Calu3 (cell line): ENCODE measurements at places on chromosomes 4 and X. TPM values are rescaled to one million over a fixed set of nuclear protein-coding genes. Genes with fewer than 3 reads are reported as not detected.

- H3K27me3 ChIP-seq = peaks cover 90% of the 10 kb centered on the region
- no peaks in the 10 kb centered on the region for H3K36me3 ChIP-seq
- H3K4me1 ChIP-seq = no peaks in the 10 kb centered on the region
- no peak for DNase-seq
Observed at GRCh38 chr4:7198440-7199128, 6.2 kb downstream of the SORCS2 start.

DNA sequence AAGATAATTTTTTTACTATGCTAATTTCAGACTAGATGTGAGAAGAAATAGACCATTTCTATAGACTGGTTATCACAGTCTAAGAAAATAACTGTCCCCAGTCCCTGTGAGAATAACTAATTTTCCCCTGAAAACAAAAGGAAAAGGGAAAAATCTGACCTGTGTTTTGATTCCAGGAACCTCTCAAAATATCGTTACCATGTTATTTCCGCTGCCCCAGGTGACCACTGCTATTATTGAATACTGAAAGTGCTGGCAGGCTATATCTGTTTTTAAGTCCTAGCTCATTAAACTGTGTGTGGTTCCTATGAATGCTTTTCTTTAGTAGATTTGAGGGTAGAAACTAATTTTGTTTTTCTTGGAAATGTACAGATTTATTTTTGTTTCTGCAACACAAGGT, 83.6 kb downstream of the GAB1 start:
- H3K4me3 ChIP-seq = no peak overlapping the region
- H3K4me1 ChIP-seq = no peaks in the 10 kb centered on the region
- H3K36me3 ChIP-seq = no peaks in the 10 kb centered on the region
- H3K27me3 ChIP-seq = no peaks in the 10 kb centered on the region
- no peak overlapping the region for H3K27ac ChIP-seq
- no peak for DNase-seq

DNA sequence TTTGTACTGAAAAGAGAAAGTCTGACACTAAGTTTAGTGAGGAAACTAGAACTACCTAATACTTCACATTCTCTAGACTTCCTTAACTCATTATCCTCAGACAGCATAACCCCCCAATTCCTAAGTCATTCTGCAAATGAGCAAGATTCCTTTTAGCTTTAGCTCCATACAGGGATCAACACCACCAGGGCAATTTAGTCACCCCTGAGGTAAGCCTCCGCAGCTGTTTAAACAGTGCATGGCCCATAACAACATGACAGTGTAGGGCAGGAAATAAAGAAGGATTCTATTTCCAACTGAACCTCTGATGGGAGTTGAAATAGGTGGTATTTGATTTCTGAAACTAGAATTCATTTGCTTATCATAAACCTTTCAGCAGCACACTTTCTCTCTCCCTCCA, 112.8 kb upstream of the DKK2 start:
- no peak for DNase-seq
- no peaks in the 10 kb centered on the region for H3K4me1 ChIP-seq
- H3K36me3 ChIP-seq = no peaks in the 10 kb centered on the region
- H3K4me3 ChIP-seq = no peak overlapping the region
- H3K27me3 ChIP-seq = no peaks in the 10 kb centered on the region
- H3K27ac ChIP-seq = no peak overlapping the region

- H3K36me3 ChIP-seq = no peaks in the 10 kb centered on the region
- no peak overlapping the region for H3K27ac ChIP-seq
- DNase-seq = no peak
Observed at GRCh38 chr4:187433141-187433540, 562.4 kb upstream of the ZFP42 start.

GRCh38 chr4:110275871-110276270, 77.5 kb upstream of the ELOVL6 start:
- peaks cover 14% of the 10 kb centered on the region for H3K4me1 ChIP-seq
- H3K27ac ChIP-seq = no peak overlapping the region
- H3K27me3 ChIP-seq = no peaks in the 10 kb centered on the region
- no peak for DNase-seq
- no peak overlapping the region for H3K4me3 ChIP-seq

DNA sequence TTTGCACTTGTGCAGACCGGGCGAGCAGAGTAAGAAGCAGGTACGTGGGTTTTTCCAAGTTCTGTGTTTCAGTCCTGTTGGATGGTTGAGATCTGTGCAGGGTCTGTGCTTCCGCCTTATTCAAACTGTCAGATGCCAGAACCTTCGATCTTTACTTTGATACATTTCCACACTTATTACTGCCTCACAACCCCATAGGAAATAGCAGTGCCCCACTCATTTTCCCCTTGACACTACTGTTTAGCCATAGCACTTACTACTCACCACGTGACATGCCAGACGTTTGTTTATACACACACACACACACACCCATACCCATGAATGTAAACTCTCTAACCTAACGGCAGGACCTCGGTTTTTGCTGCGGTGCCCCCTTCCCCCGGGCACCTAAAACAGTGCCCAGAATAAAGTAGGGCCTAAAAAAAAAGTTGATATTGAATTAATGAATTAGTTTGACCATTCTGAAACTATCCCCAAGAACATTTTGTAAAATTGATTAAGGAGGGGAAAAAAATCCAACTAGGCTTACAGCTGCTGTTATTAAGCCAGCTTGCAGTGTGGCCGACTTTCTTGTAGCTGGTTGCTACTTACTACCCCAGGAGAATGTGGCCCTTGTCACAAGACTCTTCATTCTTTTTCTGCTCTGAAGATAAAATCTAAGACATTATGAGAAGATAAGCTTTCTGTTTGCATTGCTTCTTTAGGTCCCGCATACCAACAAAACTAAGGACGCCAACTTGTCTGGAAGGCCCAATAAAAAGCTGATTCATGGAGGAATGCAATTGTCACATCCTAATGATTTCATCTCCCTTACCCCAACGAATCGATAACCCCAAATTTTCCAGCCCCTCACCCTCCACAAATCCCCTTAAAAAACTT, 704 bp upstream of the SEPSECS start:
- H3K36me3 ChIP-seq = peaks cover 26% of the 10 kb centered on the region
- H3K27me3 ChIP-seq = no peaks in the 10 kb centered on the region
- H3K4me3 ChIP-seq = peak overlapping the region; percentile 97
- peak overlapping the region; percentile 91 for H3K27ac ChIP-seq
- DNase-seq = no peak
- H3K4me1 ChIP-seq = peaks cover 18% of the 10 kb centered on the region

- H3K4me3 ChIP-seq = peak overlapping the region; percentile 66
- peak; percentile 1 for DNase-seq
- H3K27ac ChIP-seq = no peak overlapping the region
- H3K36me3 ChIP-seq = peaks cover 8% of the 10 kb centered on the region
- peaks cover 84% of the 10 kb centered on the region for H3K27me3 ChIP-seq
Observed at GRCh38 chrX:71911731-71912050, 1.0 kb downstream of the NHSL2 start.

- peaks cover 38% of the 10 kb centered on the region for H3K4me1 ChIP-seq
- no peak overlapping the region for H3K4me3 ChIP-seq
- H3K27me3 ChIP-seq = no peaks in the 10 kb centered on the region
- peaks cover 7% of the 10 kb centered on the region for H3K36me3 ChIP-seq
Observed at GRCh38 chr4:57080781-57081650, 29.2 kb downstream of the IGFBP7 start.

DNA sequence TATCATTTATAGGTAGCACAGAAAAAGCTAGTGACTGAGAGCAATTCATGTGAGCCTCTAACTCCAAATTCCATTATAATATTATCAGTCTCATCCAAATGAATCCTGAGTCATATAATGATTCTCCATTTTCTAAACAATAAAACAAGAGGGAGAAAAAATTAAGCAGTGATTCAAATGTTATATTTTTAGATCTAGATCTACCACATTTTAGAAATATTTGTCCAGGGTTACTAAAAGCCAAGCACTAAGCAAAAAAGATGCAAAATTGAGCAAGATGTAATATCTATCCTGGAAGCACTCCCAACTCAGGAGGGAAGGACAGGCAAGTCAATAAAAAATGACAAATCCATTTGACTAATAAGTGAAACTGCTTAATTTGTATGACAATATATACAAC, 172.8 kb downstream of the FBXW7 start:
- DNase-seq = no peak
- no peak overlapping the region for H3K4me3 ChIP-seq
- no peaks in the 10 kb centered on the region for H3K36me3 ChIP-seq
- H3K27me3 ChIP-seq = no peaks in the 10 kb centered on the region
- no peak overlapping the region for H3K27ac ChIP-seq

- H3K36me3 ChIP-seq = no peaks in the 10 kb centered on the region
- no peak overlapping the region for H3K4me3 ChIP-seq
- H3K27ac ChIP-seq = no peak overlapping the region
- DNase-seq = no peak
- H3K4me1 ChIP-seq = no peaks in the 10 kb centered on the region
Observed at GRCh38 chr4:111230265-111230664, 607.4 kb upstream of the PITX2 start.

DNA sequence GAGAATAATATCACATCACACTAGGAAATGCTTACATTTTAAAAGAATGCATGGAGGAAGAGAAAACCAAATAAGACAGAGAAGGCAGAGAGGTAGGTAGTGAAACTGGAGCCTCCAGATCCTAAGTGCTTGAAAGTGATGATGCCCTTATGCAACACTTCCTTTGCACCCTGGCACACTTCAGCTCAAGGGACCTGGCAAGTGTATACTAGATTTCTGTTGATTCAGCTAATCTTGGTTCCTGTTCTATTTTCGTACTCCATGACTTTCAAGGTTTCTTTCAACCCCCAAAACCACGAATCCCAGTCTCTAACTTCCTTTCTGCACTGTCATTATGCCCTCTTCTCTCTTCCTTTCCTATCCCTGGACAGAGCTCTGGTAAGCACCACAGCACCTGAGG, 36.9 kb upstream of the SH3KBP1 start:
- no peaks in the 10 kb centered on the region for H3K27me3 ChIP-seq
- no peak overlapping the region for H3K27ac ChIP-seq
- H3K36me3 ChIP-seq = no peaks in the 10 kb centered on the region
- no peaks in the 10 kb centered on the region for H3K4me1 ChIP-seq
- no peak for DNase-seq

GRCh38 chr4:104475652-104476051, 19.0 kb downstream of the CXXC4 start:
- H3K27ac ChIP-seq = no peak overlapping the region
- H3K27me3 ChIP-seq = no peaks in the 10 kb centered on the region
- H3K4me1 ChIP-seq = no peaks in the 10 kb centered on the region
- no peak overlapping the region for H3K4me3 ChIP-seq

DNA sequence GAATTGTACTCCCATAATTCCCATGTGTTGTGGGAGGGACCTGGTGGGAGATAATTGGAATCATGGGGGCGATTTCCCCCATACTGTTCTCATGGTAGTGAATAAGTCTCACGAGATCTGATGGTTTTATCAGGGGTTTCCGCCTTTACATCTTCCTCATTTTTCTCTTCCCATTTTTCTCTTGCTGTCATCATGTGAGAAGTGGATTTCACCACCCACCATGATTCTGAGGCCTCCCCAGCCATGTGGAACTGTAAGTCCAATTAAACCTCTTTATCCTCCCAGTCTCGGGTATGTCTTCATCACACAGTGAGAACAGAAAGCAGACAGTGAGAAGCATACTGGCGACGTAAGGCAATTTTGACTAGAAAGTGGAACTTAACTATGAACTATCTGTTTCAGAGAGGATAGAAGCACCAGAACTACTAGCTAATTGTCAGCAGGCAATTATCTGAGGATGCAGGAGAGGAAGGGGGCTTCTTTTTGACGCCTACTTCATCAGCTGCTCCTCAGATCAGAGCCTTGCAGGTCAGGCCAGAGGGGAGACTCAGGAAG, 8.5 kb upstream of the GPR50 start:
- no peak for DNase-seq
- H3K4me1 ChIP-seq = no peaks in the 10 kb centered on the region
- H3K4me3 ChIP-seq = no peak overlapping the region
- no peaks in the 10 kb centered on the region for H3K36me3 ChIP-seq

TIGD4 gene
- 0.78 and 0.92 TPM in 2 replicates for total RNA-seq

FGF16 gene
- total RNA-seq = not detected in 2 replicates

PLP1 gene
- total RNA-seq = not detected in 2 replicates

CPLX1 gene
- 0.42 and 0.93 TPM in 2 replicates for total RNA-seq

PDCL2 gene
- total RNA-seq = not detected in 2 replicates

DOK7 gene
- 2.7 and 3.3 TPM in 2 replicates for total RNA-seq

COX7B2 gene
- not detected in 2 replicates for total RNA-seq

SSX4 gene
- not detected in 2 replicates for total RNA-seq

C4orf50 gene
- total RNA-seq = not detected in 2 replicates

MAGEA8 gene
- total RNA-seq = not detected in 2 replicates

P2RY4 gene
- total RNA-seq = 0.32 TPM in 1 of 2 replicates, not detected in the other

TDO2 gene
- total RNA-seq = not detected in 2 replicates
